Mammary microvascular endothelial cell (primary cell): ENCODE measurements at places on chromosomes 5 and 9. TPM values are rescaled to one million over a fixed set of nuclear protein-coding genes. Genes with fewer than 3 reads are reported as not detected.

F12 gene
- total RNA-seq = 0.89 and 1.4 TPM in 2 replicates

FCN1 gene
- not detected in 2 replicates for total RNA-seq

PALM2AKAP2 gene
- 0.05 and 0.07 TPM in 2 replicates for total RNA-seq

THOC3 gene
- 88.9 and 90.4 TPM in 2 replicates for total RNA-seq

CRB2 gene
- not detected in 2 replicates for total RNA-seq

HAVCR2 gene
- total RNA-seq = not detected in 2 replicates

KIF24 gene
- total RNA-seq = 2.8 and 3.1 TPM in 2 replicates

SPINK6 gene
- not detected in 2 replicates for total RNA-seq

AHRR gene
- total RNA-seq = 17.5 and 17.8 TPM in 2 replicates

TRIM14 gene
- total RNA-seq = 19.2 and 21.5 TPM in 2 replicates

NKD2 gene
- total RNA-seq = 0.25 TPM in 1 of 2 replicates, not detected in the other

ADCY2 gene
- total RNA-seq = not detected in 2 replicates

TOPORS gene
- total RNA-seq = 18.4 and 19.5 TPM in 2 replicates

FOXI1 gene
- total RNA-seq = not detected in 2 replicates

SOWAHA gene
- total RNA-seq = not detected in 2 replicates

LRRC26 gene
- not detected in 2 replicates for total RNA-seq

RPL35 gene
- total RNA-seq = 2,542 and 2,608 TPM in 2 replicates

RPL12 gene
- total RNA-seq = 2,345 and 2,382 TPM in 2 replicates

RALGDS gene
- total RNA-seq = 26.3 and 30.5 TPM in 2 replicates

TNFSF8 gene
- total RNA-seq = not detected in 2 replicates
